ENCODE measurements at places on chromosomes 1 and 21. TPM values are rescaled to one million over a fixed set of nuclear protein-coding genes. Genes with fewer than 3 reads are reported as not detected.

GRCh38 chr1:198655459-198656121 lies 16.8 kb downstream of the PTPRC start:
- H3K27me3 ChIP-seq, result no peaks in the 10 kb centered on the region
- H3K36me3 ChIP-seq, result no peaks in the 10 kb centered on the region
- peak overlapping the region; percentile 74 for H3K27ac ChIP-seq
- H3K4me3 ChIP-seq, result peak overlapping the region; percentile 18
- H3K4me1 ChIP-seq, result peaks cover 17% of the 10 kb centered on the region
- no peak for DNase-seq

DNA sequence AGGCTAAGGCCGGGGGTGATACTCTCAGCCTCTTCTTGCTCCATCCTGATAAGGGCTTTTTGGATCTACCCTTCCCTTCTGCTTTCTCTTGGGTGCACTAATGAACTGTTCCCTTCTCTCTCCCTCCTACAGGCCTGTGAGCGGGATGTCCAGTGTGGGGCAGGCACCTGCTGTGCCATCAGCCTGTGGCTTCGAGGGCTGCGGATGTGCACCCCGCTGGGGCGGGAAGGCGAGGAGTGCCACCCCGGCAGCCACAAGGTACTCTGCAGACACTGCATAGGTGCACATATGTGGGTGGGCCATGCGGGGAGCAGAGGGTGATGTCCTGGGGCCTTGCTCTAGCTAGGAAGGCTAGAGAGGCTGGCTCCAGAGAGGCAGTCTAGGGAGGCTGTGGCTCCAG lies 2.9 kb downstream of the PROK1 start:
- H3K4me3 ChIP-seq, result no peak overlapping the region
- H3K4me1 ChIP-seq, result no peaks in the 10 kb centered on the region
- no peak overlapping the region for H3K27ac ChIP-seq
- peaks cover 51% of the 10 kb centered on the region for H3K27me3 ChIP-seq
- no peaks in the 10 kb centered on the region for H3K36me3 ChIP-seq

DNA sequence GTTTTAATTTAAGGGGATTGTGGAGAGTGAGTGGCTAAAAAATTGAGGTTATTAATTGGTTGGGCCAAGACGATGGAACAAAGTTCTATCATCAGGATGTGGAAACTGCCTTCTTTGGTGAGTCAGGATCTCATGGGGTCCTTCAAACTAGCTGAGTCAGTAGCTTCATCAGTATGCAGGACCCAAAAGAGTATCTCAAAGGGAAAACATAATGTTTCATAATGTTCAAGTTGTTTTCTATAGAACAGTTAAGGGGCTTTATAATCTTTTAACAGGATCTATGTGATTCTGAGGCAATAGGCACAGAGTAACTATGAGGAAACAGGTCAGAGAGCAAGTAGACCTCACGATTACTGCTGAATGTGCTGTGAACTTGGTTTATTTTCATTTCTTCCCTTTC lies 3.2 kb upstream of the OLFML2B start:
- H3K27ac ChIP-seq, result no peak overlapping the region
- DNase-seq, result no peak
- peaks cover 46% of the 10 kb centered on the region for H3K27me3 ChIP-seq
- no peaks in the 10 kb centered on the region for H3K36me3 ChIP-seq
- no peak overlapping the region for H3K4me3 ChIP-seq

GRCh38 chr1:187032316-187032981 lies 203.7 kb downstream of the PLA2G4A start:
- no peak overlapping the region for H3K4me3 ChIP-seq
- no peak overlapping the region for H3K27ac ChIP-seq
- H3K36me3 ChIP-seq, result no peaks in the 10 kb centered on the region
- no peak for DNase-seq
- no peaks in the 10 kb centered on the region for H3K27me3 ChIP-seq

- H3K36me3 ChIP-seq, result peaks cover 21% of the 10 kb centered on the region
- H3K4me1 ChIP-seq, result no peaks in the 10 kb centered on the region
- no peak overlapping the region for H3K27ac ChIP-seq
- DNase-seq, result no peak
- no peak overlapping the region for H3K4me3 ChIP-seq
Measured at GRCh38 chr1:15543589-15544568, 17.2 kb downstream of the DNAJC16 start.

- no peak overlapping the region for H3K4me3 ChIP-seq
- peaks cover 27% of the 10 kb centered on the region for H3K4me1 ChIP-seq
- DNase-seq, result no peak
- no peaks in the 10 kb centered on the region for H3K36me3 ChIP-seq
- no peak overlapping the region for H3K27ac ChIP-seq
- H3K27me3 ChIP-seq, result peaks cover 20% of the 10 kb centered on the region
Measured at GRCh38 chr1:205230982-205231381, 3.2 kb downstream of the TMCC2 start.

DNA sequence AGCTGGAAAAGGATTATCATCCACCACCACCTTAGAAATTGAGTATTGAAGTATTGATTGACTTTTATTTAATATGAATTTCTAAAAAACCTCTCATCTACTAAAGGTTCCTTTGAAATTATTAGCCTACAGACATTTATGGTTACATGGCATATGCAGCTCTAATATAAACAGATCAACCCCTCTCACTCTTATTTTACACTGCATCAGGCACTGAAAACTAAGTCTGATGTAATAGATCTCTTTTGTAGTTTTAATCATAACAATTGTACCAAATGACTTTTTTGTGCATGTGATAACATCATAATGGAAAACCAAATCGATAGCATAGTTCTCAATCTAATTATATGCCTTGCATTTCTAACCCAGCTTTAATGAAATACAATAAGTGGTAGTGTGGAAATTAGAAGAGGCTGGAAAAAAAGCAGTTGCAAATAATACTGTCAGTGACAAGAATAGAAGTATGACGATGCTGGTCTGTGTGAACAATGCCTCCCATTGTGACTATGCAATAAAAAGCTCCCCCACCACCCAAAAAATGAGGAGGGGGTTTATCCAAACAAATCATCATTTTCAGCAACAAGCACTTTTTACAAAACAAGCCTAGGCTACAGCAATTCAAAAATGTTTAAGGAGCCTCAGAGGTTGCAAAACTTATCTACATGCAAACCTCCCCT lies 426.5 kb upstream of the NFIA start:
- peaks cover 14% of the 10 kb centered on the region for H3K27me3 ChIP-seq
- no peak overlapping the region for H3K27ac ChIP-seq
- DNase-seq, result no peak
- no peaks in the 10 kb centered on the region for H3K4me1 ChIP-seq
- H3K36me3 ChIP-seq, result no peaks in the 10 kb centered on the region

DNA sequence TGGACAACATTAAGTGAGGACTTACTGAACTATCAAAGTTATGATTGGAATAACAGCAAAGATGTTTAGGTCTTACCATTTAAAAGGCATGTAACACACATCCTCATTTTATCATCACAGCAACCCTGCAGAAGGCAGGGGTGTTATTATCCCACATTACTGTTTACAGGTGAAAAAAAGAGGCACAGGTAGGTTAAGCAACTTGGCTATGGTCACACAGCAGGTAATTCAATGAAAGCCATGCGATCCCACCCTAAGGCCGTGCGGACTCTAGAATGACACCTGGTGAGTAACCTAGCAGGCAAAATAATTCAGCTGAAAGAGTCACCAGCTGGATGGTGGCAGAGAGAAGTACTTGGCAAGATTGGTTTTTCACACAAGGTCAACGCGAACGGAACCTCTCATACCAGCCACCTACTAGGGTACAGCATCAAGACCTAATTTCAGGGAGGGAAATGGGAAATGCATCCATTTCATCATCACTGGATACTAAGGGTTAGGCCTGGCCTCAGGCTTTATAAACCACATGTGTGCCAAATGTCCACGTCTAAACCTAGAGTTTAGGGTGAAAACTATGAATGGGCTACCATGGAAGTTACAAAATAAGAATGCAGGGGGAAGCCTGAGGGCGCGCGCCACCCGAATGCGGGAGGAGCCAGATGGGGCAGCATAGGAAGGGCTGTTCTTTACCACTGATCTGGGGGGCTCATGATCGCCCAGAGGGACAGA lies 85.3 kb downstream of the SLC66A1 start:
- H3K27me3 ChIP-seq, result no peaks in the 10 kb centered on the region
- no peak for DNase-seq
- H3K27ac ChIP-seq, result no peak overlapping the region

DNA sequence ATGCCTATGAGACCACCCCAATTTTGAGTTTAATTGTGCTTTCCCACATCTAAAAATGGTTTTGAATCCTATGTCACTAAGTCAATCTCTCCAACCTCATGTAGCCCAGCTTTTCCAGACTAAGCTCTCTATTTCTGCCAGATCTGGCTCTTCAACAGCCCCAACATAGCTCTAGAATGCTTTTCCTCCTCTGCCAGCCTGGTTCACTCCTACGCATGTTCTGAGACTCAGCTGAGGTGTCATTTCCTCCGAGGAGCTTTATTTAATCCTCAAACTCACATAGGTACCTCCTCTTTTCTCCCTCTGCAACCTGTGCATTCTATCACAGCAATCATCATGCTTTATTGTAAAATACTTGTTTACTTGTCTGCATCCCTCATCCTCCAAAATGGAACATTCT lies 517.8 kb upstream of the BEND5 start:
- no peak for DNase-seq
- H3K27ac ChIP-seq, result no peak overlapping the region
- H3K36me3 ChIP-seq, result no peaks in the 10 kb centered on the region
- H3K4me3 ChIP-seq, result no peak overlapping the region
- no peaks in the 10 kb centered on the region for H3K4me1 ChIP-seq

GRCh38 chr1:245361065-245361464 lies 206.3 kb downstream of the KIF26B start:
- no peak for DNase-seq
- no peak overlapping the region for H3K4me3 ChIP-seq
- peaks cover 26% of the 10 kb centered on the region for H3K4me1 ChIP-seq

DNA sequence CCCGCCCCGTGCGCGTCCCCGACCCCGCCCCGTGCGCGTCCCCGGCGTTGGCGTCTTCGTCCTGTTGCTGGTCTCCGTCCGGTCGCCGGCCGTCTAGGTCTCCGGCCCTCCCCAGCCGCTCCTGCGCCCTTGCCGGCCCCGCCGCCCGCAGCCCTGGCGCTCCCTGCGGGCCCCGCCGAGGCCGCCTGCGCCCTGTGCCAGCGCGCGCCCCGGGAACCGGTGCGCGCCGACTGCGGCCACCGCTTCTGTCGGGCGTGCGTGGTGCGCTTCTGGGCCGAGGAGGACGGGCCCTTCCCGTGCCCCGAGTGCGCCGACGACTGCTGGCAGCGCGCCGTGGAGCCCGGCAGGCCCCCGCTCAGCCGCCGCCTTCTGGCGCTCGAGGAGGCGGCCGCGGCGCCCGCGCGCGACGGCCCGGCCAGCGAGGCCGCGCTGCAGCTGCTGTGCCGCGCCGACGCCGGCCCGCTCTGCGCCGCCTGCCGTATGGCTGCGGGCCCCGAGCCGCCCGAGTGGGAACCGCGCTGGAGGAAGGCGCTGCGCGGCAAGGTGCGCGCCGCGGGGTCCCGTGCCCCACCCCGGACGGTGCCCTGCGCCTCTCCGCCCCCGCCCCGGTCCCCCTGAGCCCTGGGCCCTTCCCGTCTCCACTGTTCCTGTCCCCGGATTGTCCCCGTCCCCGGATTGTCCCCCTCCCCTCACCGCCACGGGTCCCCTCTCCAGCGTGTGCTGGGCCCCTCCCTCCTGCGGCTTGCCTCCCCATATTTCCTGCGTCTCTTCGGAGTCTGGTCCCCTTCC lies at the start of gene RNF187:
Gene RNF187, plus strand, starts transcription at position 47 of the 789 bp plus-strand sequence.
- H3K36me3 ChIP-seq, result peaks cover 10% of the 10 kb centered on the region
- peak within 1 kb of the TSS; percentile 100 for H3K27ac ChIP-seq
- H3K4me3 ChIP-seq, result peak within 1 kb of the TSS; percentile 97
- DNase-seq, result no peak
- no peaks in the 10 kb centered on the region for H3K27me3 ChIP-seq

DNA sequence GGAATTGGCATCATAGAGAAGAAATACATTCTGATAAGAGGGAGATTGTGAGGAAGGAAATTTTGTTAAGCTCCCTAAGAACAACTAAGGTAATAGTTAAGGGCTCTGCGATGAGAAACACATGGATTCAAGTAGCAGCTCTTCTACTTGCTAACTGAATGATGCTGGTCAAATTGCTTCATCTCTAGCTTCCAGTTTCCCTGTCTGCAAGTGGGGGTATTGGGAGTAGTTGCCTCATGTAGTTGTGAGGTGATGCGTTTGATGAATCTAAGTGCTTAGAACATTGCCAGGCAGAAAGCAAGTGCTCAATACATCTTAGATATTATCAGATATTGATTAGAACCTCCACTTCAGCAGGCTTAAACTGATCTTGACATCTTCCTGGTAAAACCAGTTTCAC lies 84.8 kb downstream of the CD58 start:
- no peaks in the 10 kb centered on the region for H3K36me3 ChIP-seq
- DNase-seq, result no peak
- H3K27ac ChIP-seq, result no peak overlapping the region
- no peaks in the 10 kb centered on the region for H3K27me3 ChIP-seq

GRCh38 chr1:236021424-236022135 lies 43.3 kb downstream of the NID1 start:
- H3K4me3 ChIP-seq, result no peak overlapping the region
- DNase-seq, result no peak
- peaks cover 4% of the 10 kb centered on the region for H3K27me3 ChIP-seq
- no peak overlapping the region for H3K27ac ChIP-seq
- peaks cover 6% of the 10 kb centered on the region for H3K36me3 ChIP-seq

- no peak overlapping the region for H3K4me3 ChIP-seq
- peaks cover 40% of the 10 kb centered on the region for H3K4me1 ChIP-seq
- H3K27me3 ChIP-seq, result no peaks in the 10 kb centered on the region
- no peak for DNase-seq
- peaks cover 13% of the 10 kb centered on the region for H3K36me3 ChIP-seq
Measured at GRCh38 chr1:244445320-244446181, 6.2 kb downstream of the ADSS2 start.

DNA sequence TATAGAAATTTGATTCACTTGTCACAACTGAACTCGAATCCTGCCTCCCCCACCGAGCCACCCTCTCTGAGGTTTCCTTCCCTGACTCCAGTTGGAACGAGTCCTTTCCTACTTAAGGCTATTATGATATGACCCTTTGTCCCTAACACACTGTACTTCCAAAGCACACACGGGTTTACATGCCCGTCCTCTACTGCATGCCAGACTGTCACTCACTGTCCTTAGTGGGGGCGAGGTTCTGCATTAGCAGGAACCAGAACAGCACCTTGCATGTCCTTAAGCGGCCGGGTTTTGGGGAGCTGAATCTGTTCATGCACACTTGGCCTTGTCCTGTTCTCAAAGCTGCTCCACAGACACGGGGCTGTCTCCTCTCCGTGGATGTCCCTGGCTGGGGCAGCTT lies 164.6 kb upstream of the KCNJ6 start:
- H3K27me3 ChIP-seq, result no peaks in the 10 kb centered on the region
- DNase-seq, result no peak

MROH9 gene
- total RNA-seq, result not detected

CRYBG2 gene
- 67.7 TPM for total RNA-seq

AUNIP gene
- total RNA-seq, result 7.2 TPM
